ENCODE measurements at places on chromosomes 4 and X.

DNA sequence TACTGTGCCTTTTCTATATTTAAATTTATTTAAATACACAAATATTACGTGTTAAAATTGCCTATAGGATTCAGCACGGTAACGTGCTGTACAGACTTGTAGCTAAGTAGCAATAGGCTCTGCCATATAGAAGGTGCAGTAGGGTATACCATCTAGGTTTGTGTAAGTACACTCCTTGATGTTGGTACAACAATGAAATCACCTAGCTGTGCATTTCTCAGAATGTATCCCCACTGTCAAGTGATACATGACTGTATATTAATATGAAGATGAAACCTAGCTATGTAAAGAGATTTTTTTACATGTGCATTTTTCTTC, 431.2 kb downstream of the KCTD8 start:
- DNase-seq = no peak

DNA sequence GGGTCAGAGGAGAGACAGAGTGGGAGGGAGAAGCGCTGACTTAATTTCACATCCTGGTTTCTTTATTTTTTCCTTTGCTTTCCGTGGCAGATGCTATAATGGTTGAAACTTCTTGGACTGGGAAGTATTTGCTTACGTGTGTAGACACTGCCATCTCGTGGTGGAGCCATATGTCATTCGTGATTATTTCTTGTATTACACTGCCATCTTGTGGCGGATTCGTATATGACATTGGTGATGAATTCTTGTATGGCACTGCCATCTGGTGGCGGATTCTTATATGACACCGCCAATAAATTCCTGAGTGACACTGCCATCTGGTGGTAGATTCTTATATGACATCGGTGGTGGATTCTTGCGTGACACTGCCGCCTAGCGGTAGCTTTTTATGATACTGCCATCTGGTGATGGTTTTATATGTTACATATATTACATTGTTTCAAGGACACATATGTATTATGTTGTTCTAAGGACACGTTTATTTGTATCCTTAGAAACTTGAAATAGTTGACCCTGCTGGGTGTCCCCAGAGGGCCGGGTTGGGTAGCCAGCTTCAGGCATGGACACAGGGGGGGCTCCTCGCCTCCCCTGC, 37.3 kb upstream of the CLCN4 start:
- peak; percentile 60 for DNase-seq

DNA sequence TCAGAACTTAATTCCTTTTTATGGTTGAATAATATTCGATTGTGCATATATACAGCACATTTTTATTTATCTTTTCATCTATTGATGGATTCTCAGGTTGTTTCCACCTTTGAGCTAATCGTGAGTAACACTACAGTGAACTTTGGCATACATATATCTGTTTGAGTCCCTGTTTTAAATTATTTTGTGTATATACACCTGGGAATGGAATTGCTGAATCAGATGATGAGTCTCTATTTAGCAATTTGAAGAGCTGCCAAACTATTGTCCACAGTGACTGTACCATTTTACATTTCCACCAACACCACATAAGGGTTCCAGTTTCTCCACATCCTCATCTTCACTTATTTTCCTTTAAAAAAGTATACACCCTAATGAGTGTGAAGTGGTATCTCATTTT, 166.2 kb upstream of the FGF13 start:
- DNase-seq = no peak

- DNase-seq = no peak
Observed at GRCh38 chr4:1205586-1206298, 33.4 kb upstream of the SPON2 start.

GRCh38 chrX:7950865-7951264, 23.7 kb upstream of the PNPLA4 start:
- DNase-seq = no peak

DNA sequence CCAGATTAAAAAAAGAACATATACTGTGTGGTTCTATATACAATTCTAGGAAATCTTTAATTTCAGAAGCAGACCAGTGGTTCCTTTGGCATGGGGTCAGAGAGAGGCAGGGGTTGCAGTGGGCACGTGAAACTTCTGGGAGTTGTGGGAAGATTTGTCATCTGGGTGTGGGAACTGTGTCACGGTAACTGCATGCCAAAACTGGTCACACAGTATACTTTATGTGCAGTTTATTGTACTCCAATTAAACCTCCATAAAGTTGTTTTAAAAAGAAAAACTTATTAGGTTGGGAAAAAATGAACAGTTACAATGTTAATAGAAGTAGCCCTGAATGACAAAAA, 26.7 kb upstream of the STS start:
- no peak for DNase-seq

GRCh38 chr4:95676190-95676589, 127.4 kb upstream of the UNC5C start:
- no peak for DNase-seq

DNA sequence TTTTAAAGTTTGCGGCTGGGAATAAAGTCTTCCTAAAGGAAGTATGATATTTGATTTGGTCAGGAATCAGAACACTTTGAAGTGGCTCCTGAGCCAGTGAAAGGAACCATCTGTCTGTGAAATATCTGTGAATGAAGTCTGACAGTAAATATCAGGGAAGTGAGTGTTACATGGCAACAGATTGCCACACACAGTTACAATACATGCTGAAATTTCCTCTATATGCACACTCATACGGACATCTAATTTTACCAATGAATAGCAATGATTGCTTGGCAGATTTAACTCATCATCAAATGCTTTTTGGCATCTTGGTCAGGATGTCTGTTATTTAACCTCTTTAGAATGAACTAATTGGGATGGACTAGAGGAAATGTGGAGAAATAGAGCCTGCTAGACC, 1023.8 kb downstream of the FAT4 start:
- no peak for DNase-seq

- DNase-seq = no peak
Observed at GRCh38 chr4:53535567-53535966, 55.7 kb downstream of the LNX1 start.

GRCh38 chrX:111892375-111892774, 16.4 kb downstream of the TRPC5OS start:
- no peak for DNase-seq

DNA sequence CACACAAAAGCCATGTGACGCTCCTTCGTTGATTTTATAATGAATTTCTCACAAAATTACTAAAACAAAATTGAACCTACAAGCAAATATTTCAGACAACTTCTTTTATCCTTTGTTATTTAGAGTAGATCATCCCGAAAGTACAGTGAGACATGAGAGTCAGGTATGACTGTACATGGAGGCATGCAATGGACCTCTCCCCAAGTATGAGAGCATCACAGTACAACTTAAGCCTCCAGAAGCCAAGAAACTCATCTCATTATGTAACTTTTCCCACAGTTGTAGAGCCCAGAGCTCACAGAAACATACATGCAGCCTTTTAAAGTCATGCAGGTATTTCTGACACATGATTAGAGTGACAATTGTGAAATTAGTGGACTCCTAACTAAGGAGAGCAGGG, 167.7 kb downstream of the PAPSS1 start:
- no peak for DNase-seq

GRCh38 chr4:184814686-184815045, 11.1 kb downstream of the ACSL1 start:
- DNase-seq = no peak

- no peak for DNase-seq
Observed at GRCh38 chr4:168679819-168680218, 183.0 kb downstream of the PALLD start.

- no peak for DNase-seq
Observed at GRCh38 chr4:82031376-82031927, 342.3 kb downstream of the HNRNPD start.

- no peak for DNase-seq
Observed at GRCh38 chr4:951594-952468, 19.6 kb downstream of the TMEM175 start.

DNA sequence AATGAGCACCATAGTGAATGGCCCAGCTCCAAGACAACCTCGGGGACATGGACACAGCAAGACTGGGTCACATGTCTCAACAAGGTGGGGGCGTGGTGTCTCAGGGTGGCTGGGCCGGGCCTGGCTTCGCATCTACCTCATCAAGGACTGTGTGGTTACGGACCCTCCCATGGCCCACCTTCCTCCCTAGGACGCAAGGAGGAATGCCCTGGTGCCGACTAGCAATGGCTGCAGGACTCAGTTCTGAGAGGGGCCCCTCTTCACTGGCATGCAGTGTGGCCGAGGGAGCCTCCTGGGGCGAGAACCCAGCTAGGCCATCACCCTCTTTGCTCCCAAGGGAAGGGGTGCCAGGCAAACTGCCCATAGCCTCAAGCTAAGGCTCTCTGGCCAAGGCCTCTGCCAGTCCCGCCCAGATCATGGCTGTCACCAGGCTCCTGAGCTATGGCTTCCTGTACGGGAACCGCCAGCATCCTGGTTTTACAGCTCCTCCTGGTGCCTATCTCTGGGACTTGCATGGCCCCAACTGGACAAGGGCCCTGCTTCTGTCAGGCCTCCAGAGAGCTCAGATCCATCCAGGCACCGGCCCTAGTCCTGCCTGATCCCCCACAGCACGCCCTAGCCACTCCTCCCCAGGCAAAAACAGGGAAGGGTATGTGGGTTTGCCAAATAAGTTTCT, 218.0 kb upstream of the AGTR2 start:
- no peak for DNase-seq

DNA sequence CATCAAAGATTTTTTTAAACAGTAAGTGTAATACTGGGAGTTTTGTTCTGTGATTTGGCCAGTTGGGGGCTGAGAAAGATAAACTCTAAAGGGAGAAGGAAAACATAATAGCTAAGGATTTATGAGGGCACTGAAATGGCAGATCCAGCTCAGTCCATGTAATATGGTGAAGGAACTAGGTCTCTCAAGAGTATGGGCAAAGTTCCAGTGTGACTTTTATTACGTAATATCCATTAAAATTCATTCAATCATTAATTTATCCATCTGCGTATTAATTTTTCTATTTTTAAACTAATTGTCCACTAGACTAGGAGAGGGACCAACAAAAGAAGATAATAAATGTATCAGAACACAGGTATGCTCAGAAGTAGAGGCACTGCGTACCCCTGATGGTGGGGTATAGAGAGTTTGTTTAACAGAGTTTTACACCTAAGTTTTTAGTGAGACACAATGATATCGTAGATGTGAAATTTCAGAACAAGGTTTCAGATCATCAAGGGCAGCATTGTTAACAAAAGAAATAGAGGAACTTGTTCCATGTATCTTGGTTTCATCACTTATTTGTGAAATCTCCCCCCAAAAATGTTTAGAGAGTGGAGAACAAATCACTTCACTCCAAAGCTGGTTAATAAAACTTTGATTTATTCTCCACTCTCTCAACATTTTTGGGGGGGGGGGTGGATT, 351.1 kb downstream of the GRXCR1 start:
- no peak for DNase-seq

DNA sequence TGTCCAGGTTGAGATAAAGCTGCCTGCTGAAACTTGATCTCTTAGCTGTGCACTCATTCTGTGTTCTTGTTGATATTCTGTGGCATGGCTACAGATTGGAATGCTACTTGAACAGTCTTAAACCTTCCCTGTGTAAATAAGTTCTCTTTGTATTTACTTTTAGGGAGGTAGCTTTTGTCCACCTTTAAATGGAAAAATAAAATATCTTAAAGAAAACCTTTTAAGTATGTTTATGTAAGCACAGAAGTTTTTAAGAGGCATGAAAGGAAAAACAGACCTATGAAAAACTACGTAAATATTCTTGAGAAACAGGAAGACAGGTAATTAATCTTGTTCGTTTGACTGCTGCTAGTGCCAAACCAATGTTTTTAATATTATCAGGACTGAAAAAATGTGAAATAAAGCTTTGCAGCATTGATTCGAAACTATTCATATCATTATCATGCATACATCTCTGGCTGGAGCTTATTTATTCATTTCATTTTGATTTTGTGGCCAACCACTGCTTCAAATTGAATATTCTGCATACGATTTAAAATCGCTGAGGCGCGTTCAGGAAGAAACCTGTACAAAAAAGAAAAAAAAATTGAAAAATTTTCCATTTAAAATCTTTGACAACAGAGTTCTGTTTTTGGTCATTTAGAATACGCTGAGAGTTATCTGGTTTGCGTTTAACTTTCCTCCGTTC, 17.8 kb downstream of the HSD17B13 start:
- no peak for DNase-seq

GRCh38 chr4:1714303-1715001, 2.3 kb upstream of the SLBP start:
- DNase-seq = no peak

DNA sequence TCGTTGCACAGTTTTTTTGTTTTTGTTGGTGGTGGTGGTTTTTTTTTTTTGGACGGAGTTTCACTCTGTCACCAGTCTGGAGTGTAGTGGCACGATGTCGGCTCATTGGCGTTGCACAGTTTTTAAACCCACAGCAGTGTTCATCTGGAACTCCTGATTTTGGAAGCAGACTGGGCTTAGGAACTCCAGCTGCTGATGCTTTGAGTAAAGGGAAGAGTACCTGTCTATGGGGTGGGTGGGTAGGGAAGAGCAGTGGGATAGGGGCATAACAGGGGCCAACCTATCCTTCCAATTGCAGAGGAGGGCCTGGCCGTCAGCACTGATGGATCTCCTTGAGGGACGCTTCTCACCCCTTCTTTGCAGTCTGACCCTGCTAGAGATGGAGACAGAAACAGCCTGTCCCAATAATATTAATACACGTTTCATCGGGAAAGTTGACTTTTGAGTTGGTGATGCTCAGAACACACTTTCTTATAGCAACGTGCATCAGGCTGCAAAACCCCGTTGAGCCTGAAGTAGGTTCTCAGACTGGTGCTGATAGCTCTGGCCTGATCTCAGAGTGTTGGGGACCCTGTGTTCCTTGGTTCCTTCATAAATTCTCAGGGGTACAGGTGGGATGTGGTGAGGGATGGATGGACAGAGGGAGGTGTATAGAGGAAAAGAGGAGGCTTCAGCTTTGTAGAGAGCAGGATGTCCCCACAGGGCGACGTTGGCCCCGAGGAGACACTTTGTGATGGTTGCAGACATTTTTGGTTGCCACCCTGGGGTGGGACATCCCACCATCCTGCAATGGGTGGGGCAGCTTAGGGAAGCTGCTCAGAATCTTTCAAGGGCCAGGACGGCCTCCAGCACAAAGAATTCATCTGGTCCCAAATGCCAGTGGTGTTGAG, 2.3 kb downstream of the CD99 start:
- no peak for DNase-seq

DNA sequence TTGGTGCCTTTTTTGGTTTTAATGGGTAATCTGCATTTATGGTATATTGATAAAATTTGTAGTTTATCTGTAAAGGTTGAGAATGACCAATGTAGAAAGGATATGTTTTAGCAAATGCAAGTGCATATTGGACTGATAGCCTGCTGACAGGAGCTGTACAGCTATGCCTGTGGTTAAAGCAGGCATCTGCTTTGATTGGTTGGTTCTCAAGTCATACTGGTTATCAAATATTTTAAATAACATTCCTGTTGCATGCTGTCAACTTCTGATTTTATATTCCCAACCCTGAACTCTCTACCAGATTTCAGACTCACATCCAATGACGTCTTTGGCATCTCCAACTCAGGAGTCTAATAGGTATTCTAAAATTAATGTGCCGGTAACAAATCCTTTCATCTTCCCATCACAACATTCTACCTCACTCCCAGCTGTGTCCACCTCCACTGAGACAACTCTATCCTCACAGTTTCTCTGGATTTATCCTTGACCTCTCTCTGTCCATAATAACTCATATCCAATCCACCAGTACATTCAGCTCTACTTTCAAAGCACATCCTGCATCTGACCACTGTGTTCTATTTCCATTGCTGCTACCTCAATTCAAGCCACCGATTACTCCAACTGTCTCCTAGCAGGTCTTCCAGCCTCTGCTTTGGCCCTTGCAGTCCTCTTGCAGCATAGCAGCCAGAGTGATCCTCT, 125.7 kb downstream of the CAMK2D start:
- no peak for DNase-seq
